ENCODE measurements at places on chromosomes 4 and X. TPM values are rescaled to one million over a fixed set of nuclear protein-coding genes. Genes with fewer than 3 reads are reported as not detected.

The FAM9C gene
- not detected for total RNA-seq

The PTPN13 gene
- 2.6 TPM for total RNA-seq

The FRMD7 gene
- not detected for total RNA-seq

GRCh38 chrX:115503099-115503498 lies 57.9 kb upstream of the PLS3 start:
- H3K36me3 ChIP-seq: no peaks in the 10 kb centered on the region
- H3K4me3 ChIP-seq: no peak overlapping the region

DNA sequence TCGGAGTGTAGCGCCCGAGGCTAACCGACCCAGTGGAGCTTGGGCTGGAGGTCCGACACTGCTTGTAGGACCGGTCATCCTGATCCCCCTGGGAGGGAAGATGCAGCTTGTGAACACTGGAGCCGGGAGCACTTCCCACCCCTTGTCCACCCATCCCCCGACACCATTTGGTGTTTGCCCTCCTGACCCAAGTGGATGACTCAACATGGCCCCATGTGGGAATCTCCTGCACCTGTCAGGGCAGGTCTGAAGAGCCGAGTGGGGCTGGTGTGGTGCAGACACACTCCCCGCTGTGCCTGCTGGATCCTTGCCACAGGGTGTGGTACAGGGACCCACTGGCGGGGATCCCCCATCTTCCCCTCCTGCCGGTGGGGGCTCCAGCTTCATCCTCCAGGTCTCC lies 90.0 kb upstream of the AFAP1 start:
- H3K4me1 ChIP-seq: no peaks in the 10 kb centered on the region
- H3K36me3 ChIP-seq: no peaks in the 10 kb centered on the region
- DNase-seq: no peak
- no peaks in the 10 kb centered on the region for H3K27me3 ChIP-seq

GRCh38 chr4:159042868-159043267 lies 60.0 kb upstream of the RAPGEF2 start:
- H3K4me3 ChIP-seq: no peak overlapping the region
- H3K27me3 ChIP-seq: no peaks in the 10 kb centered on the region
- no peak for DNase-seq
- no peaks in the 10 kb centered on the region for H3K36me3 ChIP-seq

The RPA4 gene
- total RNA-seq: 1.5 TPM

GRCh38 chr4:185801471-185801870 lies 10.5 kb downstream of the SORBS2 start:
- H3K27ac ChIP-seq: no peak overlapping the region
- H3K4me3 ChIP-seq: no peak overlapping the region
- DNase-seq: no peak
- H3K36me3 ChIP-seq: no peaks in the 10 kb centered on the region

The SMIM31 gene
- 31.0 TPM for total RNA-seq

GRCh38 chr4:3075652-3075981 lies 1.1 kb downstream of the HTT start:
- DNase-seq: no peak
- H3K27ac ChIP-seq: peak overlapping the region; percentile 63
- H3K4me1 ChIP-seq: peaks cover 11% of the 10 kb centered on the region
- no peaks in the 10 kb centered on the region for H3K36me3 ChIP-seq
- H3K27me3 ChIP-seq: no peaks in the 10 kb centered on the region

The HGFAC gene
- total RNA-seq: 0.52 TPM

The CSN1S1 gene
- total RNA-seq: not detected

DNA sequence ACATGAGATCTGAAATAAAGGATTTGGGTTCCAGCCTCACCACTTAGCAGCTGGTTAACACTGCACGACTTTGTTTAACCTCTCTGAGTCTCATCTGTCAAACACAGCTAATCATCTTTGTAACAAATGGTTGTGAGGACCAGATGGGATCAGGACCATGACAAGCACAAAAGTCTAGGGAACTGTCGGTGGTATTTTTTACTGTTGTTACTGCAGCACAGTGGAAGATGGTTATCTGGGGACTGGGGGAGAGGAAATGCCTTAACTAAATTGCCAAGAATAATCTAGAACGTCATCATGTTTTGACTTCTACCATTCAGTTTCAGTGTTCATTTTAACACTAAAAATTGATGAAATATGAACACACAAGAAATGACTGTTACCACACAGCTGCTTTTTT lies 99.5 kb downstream of the ADGRA3 start:
- H3K27ac ChIP-seq: no peak overlapping the region
- no peaks in the 10 kb centered on the region for H3K36me3 ChIP-seq
- H3K4me3 ChIP-seq: no peak overlapping the region
- H3K4me1 ChIP-seq: no peaks in the 10 kb centered on the region
- H3K27me3 ChIP-seq: no peaks in the 10 kb centered on the region

The RASGEF1B gene
- 7.8 TPM for total RNA-seq

- peaks cover 3% of the 10 kb centered on the region for H3K27me3 ChIP-seq
- no peak overlapping the region for H3K27ac ChIP-seq
- H3K36me3 ChIP-seq: no peaks in the 10 kb centered on the region
These were observed 43.7 kb upstream of the FRMD7 start for GRCh38 chrX:132171478-132171877.

DNA sequence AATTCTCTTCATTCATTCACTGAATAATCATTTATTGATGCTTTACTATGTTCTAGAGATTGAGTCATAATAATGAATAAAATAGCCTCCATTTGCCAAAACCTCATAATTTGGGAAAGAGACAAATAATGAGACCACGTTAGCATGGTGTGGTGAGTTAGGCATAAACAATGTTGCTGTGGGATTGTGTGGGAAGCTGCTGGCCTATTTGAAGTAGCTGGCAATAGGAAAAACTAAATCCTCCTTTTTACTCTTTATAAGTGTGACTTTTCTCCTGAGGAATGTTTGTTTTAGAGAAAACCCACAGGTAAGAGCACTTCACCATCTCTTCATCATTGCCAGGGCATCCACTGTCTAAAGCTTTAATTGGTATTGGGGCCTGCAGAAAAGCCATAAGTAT lies 95.3 kb downstream of the AREG start:
- H3K27me3 ChIP-seq: no peaks in the 10 kb centered on the region
- no peak for DNase-seq
- no peak overlapping the region for H3K4me3 ChIP-seq

DNA sequence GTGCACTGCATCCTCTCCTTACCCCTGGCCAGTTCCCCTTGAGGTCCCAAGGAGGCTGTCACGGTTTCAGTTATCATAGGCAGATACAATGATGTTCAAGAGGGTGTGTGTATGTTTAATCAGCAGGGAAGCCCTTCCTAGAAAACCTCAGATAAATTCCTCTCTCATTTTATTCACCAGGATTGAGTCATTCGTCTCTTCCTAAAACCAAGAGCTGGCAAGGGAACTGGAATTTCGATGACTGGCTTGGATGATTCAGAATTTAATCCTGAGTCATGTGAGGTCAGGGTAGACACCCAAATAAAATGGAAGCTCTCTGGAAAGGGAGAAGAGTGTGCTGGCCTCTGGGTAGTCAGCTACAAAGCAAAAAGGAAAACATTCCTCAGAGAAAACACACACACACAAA lies 106.2 kb upstream of the RAPGEF2 start:
- H3K4me1 ChIP-seq: no peaks in the 10 kb centered on the region
- H3K4me3 ChIP-seq: no peak overlapping the region
- no peak for DNase-seq
- no peaks in the 10 kb centered on the region for H3K27me3 ChIP-seq
- H3K27ac ChIP-seq: peak overlapping the region; percentile 15
- no peaks in the 10 kb centered on the region for H3K36me3 ChIP-seq

GRCh38 chr4:156723951-156724668 lies 247.5 kb downstream of the PDGFC start:
- H3K27ac ChIP-seq: no peak overlapping the region
- H3K4me3 ChIP-seq: no peak overlapping the region
- H3K27me3 ChIP-seq: no peaks in the 10 kb centered on the region
- H3K4me1 ChIP-seq: no peaks in the 10 kb centered on the region
- DNase-seq: no peak

- H3K4me3 ChIP-seq: peak overlapping the region; percentile 23
- DNase-seq: peak; percentile 75
- H3K27ac ChIP-seq: peak overlapping the region; percentile 75
- no peaks in the 10 kb centered on the region for H3K27me3 ChIP-seq
These were observed 48.5 kb downstream of the PRPS1 start for GRCh38 chrX:107676559-107677378.

GRCh38 chr4:91243132-91243531 lies 1060.6 kb upstream of the GRID2 start:
- no peaks in the 10 kb centered on the region for H3K27me3 ChIP-seq
- no peak overlapping the region for H3K4me3 ChIP-seq
- no peak overlapping the region for H3K27ac ChIP-seq
- DNase-seq: no peak
- H3K4me1 ChIP-seq: no peaks in the 10 kb centered on the region

DNA sequence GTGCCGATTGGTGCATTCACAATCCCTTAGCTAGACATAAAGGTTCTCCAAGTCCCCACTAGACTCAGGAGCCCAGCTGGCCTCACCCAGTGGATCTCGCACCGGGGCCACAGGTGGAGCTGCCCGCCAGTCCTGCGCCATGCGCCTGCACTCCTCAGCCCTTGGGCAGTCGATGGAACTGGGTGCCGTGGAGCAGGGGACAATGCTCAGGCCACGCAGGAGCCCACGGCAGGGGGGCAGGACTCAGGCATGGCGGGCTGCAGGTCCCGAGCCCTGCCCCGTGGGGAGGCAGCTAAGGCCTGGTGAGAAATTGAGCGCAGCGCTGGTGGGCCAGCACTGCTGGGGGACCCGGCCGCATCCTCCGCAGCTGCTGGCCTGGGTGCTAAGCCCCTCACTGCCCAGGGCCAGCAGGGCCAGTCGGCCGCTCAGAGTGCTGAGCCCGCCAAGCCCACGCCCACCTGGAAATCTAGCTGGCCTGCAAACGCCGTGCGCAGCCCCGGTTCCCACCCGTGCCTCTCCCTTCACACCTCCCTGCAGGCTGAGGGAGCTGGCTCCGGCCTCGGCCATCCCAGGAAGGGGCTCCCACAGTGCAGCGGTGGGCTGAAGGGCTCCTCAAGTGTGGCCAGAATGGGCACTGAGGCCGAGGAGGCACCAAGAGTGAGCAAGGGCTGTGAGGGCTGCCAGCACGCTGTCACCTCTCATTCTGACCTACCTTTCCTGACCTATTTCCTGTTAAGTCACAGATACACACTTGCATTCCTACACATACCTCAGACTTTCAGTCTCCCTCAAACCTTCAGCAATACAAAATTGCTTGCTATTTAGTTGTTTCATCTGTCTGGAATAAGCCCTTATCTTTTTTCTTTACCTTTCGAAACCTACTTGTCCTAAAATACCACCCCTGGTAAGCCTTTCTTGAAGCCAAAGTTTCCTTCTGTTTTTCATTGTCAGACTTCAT lies 20.7 kb downstream of the UBE2K start:
- no peaks in the 10 kb centered on the region for H3K4me1 ChIP-seq
- H3K4me3 ChIP-seq: no peak overlapping the region
- H3K27ac ChIP-seq: no peak overlapping the region
- no peaks in the 10 kb centered on the region for H3K27me3 ChIP-seq
- no peaks in the 10 kb centered on the region for H3K36me3 ChIP-seq
- no peak for DNase-seq

GRCh38 chr4:77931452-77932135 lies 69.0 kb downstream of the MRPL1 start:
- no peak for DNase-seq
- no peak overlapping the region for H3K27ac ChIP-seq
- H3K4me3 ChIP-seq: no peak overlapping the region
- H3K4me1 ChIP-seq: no peaks in the 10 kb centered on the region
- no peaks in the 10 kb centered on the region for H3K27me3 ChIP-seq

- no peaks in the 10 kb centered on the region for H3K27me3 ChIP-seq
- H3K4me3 ChIP-seq: no peak overlapping the region
- DNase-seq: no peak
- no peak overlapping the region for H3K27ac ChIP-seq
- H3K4me1 ChIP-seq: no peaks in the 10 kb centered on the region
- peaks cover 4% of the 10 kb centered on the region for H3K36me3 ChIP-seq
These were observed 86.1 kb downstream of the SYNPO2 start for GRCh38 chr4:118974758-118975157.

- no peak overlapping the region for H3K27ac ChIP-seq
- DNase-seq: no peak
- no peaks in the 10 kb centered on the region for H3K4me1 ChIP-seq
- H3K36me3 ChIP-seq: no peaks in the 10 kb centered on the region
- no peaks in the 10 kb centered on the region for H3K27me3 ChIP-seq
- no peak overlapping the region for H3K4me3 ChIP-seq
These were observed 645.7 kb downstream of the TLL1 start for GRCh38 chr4:166518776-166519175.

DNA sequence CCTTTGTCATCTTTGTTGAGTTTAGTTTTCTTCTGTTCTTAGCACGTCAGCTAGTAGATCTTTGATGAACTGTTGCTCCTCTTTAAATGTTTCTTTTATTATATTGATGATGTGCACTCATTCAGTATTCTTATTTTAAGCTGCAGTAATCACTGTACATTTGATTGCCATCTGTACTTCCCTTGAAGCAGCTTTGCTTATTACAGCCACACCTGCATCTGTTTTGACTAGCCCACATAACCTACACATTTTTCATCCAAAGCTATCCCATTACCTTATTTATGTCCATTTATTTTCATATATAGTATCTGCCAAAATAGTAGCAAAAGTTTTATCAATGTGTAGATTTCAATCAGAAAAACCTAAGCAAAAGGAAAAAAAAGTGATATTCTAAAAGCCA lies 23.9 kb upstream of the GUCY1B1 start:
- H3K27me3 ChIP-seq: no peaks in the 10 kb centered on the region
- no peak overlapping the region for H3K27ac ChIP-seq
- H3K36me3 ChIP-seq: no peaks in the 10 kb centered on the region
- no peak overlapping the region for H3K4me3 ChIP-seq
- H3K4me1 ChIP-seq: no peaks in the 10 kb centered on the region
- no peak for DNase-seq

- no peak overlapping the region for H3K27ac ChIP-seq
- no peaks in the 10 kb centered on the region for H3K4me1 ChIP-seq
- no peaks in the 10 kb centered on the region for H3K27me3 ChIP-seq
- DNase-seq: no peak
- H3K4me3 ChIP-seq: no peak overlapping the region
These were observed 16.8 kb downstream of the BANK1 start for GRCh38 chr4:101807351-101807750.

The MAGED4 gene
- total RNA-seq: 1.8 TPM

GRCh38 chrX:153992180-153992579 lies 19.6 kb downstream of the TMEM187 start:
- no peak for DNase-seq
- no peaks in the 10 kb centered on the region for H3K36me3 ChIP-seq
- H3K27ac ChIP-seq: no peak overlapping the region
- H3K27me3 ChIP-seq: peaks cover 10% of the 10 kb centered on the region
- no peaks in the 10 kb centered on the region for H3K4me1 ChIP-seq

GRCh38 chrX:9604111-9604907 lies 139.5 kb downstream of the TBL1X start:
- no peaks in the 10 kb centered on the region for H3K4me1 ChIP-seq
- H3K4me3 ChIP-seq: no peak overlapping the region
- no peak for DNase-seq
- no peak overlapping the region for H3K27ac ChIP-seq

The PFKFB1 gene
- total RNA-seq: 0.25 TPM
